ENCODE measurements at places on chromosomes 6 and 20.

GRCh38 chr6:170305805-170306323 is 694 bp upstream of the FAM120B start:
- peak; percentile 27 for DNase-seq

- DNase-seq: no peak
These were observed 242.2 kb downstream of the FOXC1 start for GRCh38 chr6:1851681-1852456.

GRCh38 chr6:167735084-167735950 is 91.4 kb upstream of the AFDN start:
- DNase-seq: no peak

GRCh38 chr6:104653781-104654180 is 205.9 kb downstream of the HACE1 start:
- DNase-seq: no peak

DNA sequence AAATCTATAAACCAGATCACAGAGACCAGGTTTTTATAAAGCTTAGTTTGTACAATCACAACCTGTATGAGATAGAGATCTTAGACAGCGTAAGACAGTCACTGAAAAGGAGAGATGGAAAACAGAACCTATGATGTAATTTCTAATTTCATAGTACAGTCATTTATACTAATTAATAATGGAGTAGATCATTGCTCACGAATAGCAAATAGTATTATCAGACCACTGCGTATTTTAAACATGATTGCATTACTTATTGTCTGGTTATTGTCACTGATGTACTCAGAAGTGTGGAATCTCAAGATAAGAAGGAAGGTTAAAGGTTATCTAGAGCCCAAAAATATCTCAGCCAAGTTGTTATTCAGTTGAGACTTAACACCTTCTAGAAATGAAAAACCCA is 115.6 kb downstream of the KHDC1L start:
- no peak for DNase-seq

DNA sequence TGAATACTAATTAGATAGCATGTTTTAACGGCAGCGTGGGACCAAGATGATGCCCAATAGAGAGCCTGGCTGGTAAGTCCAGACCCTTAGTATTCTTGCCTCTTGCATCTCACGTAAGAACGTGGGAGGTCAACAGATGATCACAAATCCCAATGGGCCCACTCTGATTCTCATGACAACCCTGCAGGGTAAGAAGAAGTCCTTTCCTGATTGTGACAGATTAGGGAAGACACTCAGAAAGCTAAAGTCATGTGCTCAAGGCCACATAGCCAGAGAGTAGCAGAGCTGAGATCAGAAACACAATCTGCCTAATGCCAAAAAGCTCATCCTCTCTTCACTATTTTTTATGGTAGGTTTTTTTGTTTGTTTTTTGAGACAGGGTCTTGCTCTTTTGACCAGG is 103.8 kb downstream of the RALGAPA2 start:
- DNase-seq: no peak

- no peak for DNase-seq
These were observed 341.2 kb downstream of the CD83 start for GRCh38 chr6:14458669-14459266.

GRCh38 chr20:4060064-4060795 is 44.9 kb upstream of the RNF24 start:
- DNase-seq: no peak

DNA sequence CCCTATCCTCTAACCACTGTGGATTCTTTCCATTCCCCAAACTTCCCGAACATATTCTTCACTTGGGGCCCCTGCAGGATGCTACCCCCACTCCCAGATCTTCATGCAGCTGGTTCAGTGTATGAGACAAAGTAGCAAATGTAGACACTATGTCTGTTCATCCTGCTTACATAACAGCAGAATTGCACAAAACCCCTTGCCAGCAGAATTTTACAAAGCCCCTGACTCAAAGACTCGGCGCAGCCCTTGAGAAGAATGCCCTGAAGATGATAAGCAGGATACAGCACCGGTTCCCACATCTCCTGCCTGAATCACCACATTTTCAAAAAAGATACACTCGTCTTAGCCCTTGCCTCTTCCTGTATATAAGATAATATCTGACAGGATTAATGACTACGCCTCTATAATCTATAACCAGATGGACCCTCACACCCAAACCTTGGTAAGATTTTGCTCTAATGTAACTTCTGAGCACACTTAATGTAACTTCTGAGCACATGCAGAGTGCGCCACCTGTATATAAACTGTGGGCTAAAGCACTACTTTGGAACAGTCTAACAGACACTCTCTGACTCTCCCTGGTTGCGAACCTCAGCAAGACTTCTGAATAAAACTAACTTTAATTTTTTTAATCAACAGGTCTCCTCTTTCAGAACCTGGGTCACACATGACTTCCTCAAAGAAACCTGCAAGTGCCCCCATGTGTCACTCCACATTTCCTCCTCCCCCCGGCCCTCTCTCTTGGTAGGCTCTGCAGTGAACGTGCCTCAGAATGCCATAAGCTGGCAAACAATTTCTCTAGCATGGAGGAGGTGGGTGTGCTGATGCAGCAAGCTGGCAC is 28.7 kb downstream of the RALGAPA2 start:
- peak; percentile 36 for DNase-seq

- DNase-seq: no peak
These were observed 34.9 kb upstream of the REV3L start for GRCh38 chr6:111517965-111518364.

GRCh38 chr6:104214901-104215300 is 644.8 kb downstream of the HACE1 start:
- no peak for DNase-seq

DNA sequence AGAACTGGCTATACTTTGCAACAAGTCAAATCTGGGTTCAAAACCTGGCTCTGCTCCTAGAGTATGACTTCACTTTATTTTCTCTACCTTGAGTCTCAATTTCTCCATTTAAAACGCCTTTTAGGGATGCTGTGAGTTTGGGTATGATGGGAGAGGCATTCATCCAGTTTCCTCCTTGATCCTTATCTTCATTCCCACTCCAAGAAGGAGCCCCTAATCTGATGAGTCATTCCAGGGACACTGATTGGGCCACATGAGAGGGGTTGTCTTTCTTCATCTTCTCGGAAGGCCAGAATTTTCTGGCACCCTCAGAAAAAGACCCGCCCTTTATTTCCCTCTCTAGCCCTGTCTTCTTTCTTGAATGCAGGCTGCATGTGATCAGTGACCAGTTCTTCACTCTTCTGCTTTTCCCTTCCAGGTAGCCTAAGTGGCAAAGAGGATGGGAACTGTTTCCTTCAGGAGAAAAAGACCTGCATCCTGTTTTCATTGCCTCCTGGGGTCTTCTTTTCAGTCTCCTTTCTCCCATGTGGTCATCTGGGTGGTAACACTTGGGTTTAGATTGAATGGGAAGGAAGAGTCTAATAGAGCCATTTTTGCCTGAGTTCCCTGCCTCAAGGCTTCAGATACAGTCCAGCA is 32.1 kb upstream of the PNRC1 start:
- DNase-seq: no peak

- DNase-seq: no peak
These were observed 69.7 kb upstream of the SCP2D1 start for GRCh38 chr20:18743665-18744440.

DNA sequence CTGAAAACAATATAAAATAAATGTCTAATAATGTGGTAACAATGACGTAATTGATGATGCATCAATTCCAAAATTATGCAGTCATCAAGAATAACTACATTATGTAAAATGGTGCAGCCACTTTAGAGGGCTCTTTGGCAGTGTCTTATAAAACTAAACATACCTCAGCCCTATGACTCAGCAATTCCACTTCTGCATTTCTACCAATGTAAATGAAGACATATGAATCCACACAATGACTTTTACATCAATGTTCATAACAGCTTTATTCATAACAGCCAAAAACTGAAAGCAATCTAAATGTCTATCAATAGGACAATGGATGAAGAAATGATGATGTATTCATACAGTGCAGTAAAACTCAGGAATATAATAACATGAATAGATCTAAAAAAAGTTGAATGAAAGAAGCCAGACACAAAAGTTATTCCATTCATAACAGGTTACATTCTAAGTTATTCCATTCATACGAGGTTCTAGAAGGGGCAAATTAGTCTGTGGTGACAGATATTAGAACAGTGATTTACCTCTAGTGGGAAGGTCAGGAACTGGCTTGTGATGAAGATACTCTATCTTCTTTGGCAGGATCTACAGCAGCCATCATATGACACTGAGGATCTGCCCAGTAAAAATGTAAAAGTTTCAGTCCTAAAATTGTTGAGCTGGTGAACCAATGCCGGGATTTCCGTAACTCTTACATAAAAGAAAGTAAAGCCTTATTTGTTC is 396.1 kb downstream of the PLCB1 start:
- DNase-seq: no peak

DNA sequence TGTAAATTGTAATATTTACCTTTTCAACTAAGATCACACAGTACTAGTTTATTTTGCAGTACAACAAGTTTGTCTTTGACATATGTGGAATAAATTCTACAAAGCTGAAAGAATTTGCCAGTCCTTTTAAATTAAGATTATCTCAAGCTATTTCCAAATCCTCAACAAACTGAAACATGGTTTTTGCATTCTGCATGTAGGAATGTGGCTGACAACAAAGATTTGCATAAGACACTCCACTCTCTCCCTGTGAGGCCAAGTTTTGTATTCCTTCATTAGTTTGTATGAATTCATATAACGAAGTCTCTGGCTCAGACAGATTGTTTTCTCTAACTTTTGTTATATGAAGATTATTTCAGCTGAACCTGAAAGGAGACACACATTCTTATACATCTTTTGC is 124.1 kb upstream of the THEMIS start:
- no peak for DNase-seq

DNA sequence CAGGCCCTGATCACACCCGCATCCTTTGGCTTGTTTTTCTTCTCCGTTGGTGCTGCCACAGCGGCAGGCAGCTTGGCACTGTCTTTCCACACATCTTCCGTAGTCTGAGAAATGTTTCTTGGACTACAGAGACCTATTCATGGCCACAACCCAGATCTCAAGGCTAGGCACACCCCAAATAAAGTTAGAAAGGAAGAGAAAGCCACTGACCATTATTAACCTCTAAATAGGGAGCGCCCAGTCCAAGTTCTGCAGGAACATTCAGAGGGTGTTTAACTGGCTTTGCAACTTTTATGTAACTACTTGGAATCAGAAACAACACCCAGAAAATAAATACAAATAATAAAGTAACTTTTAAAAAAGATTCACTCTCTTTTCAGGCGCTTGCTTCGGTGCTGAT is 124.8 kb upstream of the NEDD9 start:
- no peak for DNase-seq

DNA sequence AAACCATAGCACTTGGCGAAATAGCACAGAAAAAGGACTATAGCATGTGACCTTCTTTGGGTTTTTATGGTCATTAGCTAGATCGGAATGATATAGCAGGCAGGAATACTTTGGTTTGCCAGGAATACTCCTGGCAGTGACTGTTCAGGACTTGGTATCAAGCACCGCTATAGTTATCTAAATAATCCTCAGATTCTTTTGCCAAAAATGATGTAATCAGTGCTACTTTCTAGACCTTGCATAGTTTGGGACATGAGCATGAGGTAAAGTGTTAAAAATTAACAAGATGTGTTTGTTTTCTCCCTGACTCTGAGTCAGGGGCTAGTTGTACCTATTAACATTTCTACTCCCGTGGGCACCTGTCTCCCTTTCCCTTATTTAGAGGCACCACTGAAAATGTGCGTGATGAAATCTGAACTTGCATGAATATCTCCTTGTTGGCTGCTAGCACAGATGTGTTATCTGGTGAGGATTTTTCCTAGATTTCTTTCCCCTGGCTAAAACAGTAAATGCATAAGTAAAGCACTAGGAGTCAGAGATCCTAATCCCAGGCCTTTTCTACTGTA is 511.0 kb downstream of the CDKAL1 start:
- DNase-seq: no peak

DNA sequence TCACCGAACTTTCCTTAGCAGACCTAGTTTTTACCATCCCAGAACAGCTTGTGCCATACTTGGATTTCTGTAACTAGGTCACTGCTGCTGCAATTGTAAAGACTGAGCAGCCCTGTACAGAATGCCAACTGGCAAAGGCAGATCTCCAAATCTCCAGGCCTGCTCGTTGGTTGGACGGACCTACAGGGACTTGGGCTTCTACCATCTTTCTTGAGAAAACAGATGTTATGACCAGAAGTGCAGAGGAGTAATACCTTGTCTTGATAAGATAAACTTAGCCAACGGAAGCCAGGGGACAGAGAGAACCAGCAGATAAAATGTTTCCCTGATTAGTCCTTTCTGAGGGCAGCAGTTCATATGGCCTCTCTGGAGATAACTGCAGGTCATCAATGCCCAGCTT is 304.1 kb downstream of the RFPL4B start:
- peak; percentile 54 for DNase-seq

GRCh38 chr6:137688230-137688971 is 178.7 kb upstream of the TNFAIP3 start:
- DNase-seq: no peak

DNA sequence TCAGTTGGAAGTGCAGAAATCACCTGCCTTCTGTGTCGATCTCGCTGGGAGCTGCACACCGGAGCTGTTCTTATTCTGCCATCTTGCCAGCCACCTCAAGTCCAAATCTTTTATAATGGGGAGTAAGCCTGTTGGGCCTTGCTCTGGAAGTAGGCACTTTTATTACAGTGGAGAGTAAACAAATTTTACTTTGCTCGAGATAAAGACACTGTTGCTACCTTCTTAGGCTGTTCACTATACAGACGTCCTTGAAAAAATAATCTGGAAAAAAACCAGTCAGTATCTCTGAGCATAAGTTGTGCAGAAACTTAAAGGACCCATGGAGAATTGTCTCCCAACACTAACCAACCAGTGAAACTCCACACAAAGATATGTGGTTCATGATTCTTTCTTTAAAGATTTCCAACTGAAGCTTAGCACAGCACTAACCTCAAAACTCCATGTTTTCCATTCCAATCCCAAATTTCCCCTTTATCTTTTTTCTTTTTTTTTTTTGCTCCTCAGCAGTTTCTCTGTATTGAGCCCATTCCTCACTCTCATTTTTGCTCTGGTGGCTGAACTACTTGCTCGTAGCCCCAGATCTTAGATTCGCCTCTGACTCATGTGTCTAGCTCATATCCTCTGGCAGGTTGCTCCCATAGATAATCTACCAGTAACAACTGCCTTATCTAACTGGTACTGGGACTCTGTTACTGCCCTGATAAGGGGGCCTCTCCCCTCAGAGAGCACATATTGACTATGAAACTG is 34.3 kb upstream of the COL9A1 start:
- DNase-seq: peak; percentile 92

DNA sequence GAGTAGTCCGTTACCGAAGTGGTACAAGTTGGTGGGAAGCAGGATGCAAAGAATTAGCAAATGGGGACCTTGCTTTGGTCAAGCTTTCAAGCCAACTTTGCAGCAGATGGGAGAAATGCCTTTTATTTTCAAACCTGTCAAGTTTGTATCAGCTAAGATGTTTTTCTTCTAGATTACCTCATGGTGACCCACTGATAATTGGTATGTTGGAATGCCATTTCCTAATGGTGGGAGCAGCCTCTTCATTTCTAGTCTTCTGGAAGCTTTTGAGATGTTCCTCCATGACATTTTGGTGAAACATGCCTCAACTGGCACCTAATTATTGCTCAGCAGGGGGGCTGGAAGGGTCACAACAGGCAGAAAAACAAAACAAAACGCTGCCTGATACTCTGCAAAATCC is 43.7 kb downstream of the ADNP start:
- DNase-seq: no peak

- peak; percentile 83 for DNase-seq
These were observed 47.1 kb downstream of the SCAND1 start for GRCh38 chr20:35907017-35907701.
